ENCODE measurements at places on chromosomes 3 and 15.
A peak's percentile ranks its signal among the peaks of the same experiment; 100 is the strongest.

GRCh38 chr3:156253150-156253549 is 132.8 kb downstream of the KCNAB1 start:
- DNase-seq = no peak

DNA sequence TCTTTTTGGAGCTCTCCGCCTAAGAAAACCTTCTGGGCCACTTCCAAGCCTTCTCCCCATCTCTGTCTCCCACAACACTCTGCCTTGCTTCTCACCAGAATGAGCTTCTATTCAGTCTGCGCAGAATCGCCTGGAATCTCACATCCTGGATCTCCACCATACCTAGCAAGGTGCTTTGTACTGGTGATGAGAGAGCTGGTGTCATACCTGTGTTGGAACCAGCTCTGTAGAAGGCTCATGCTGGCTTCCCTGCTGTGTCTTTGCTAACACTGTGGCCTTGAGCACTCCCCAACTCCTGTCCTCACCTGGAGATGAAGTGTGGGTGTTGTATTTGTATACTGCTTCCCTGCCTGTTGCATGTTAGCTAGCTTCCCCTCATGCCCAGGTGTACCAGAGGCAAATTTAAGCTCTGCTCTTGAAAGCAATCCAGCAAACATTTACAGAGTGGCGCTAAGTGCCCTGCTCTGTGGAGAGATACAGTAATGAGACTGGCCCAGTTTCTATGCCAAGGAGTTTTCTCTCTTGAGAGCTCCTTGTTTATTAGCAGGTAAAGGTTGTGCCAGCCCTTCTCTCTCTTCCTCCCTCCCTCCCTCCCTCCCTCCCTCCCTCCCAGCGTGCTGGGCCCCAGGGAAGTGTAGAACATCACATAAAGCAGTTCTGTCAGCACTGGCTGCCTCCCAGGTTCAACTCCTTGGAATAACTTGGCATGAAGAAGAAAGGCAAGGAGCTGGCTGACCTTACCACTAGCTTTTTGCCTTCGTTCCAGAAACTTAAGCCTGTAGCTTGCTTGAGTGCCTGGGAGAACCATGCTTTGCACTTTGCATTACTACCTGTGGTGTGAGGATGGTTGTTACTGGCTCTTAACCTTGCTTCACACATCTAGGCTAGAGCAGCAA is 54.9 kb downstream of the TRIM71 start:
- DNase-seq = no peak

DNA sequence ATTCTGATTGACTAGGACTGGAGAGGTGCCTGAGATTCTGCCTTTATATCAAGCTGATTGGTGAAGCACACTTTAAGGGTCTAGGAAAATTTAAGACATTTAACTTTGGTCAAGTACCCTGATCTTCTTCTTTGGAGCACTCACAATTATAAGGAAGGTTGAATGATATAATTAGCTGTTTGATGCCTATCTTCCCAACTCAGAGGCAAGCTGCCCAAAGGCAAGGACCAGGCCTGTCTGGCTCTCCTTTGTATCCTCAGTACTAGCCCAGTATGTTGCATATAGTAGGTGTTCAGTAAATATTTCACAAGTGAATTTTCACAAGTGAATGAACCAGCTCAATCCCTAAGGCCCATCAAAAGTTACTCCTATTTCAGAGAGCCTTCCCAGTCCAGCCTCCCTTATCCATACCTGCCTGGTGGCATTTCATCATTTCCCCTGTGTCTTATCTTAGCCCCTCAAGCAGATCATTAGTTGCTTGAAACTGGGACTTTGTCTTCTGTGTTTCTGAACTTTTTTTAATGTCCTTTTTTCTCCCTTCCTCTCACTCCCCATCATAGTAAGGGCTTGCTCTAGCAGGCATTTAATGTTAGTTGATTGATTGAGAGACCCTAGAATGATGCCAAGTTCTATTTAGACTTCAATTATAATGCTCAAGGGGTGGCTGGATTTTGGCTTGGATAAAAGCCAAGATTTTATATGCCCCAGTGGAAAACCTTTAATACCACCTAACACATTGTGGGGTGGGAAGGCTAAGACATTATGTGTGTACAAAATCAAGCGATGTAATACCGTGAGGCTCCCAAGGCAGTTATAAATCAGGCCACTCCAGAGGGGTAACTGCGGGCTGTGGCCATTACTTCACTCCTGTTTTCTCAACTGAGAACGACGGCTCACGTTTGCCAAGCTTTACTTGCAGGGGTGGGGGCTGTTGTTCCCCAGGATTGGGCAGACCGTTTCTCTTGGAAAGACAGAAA is 43.2 kb upstream of the BOC start:
- no peak for DNase-seq

- no peak for DNase-seq
These were observed 315.8 kb downstream of the UACA start for GRCh38 chr15:70447521-70447920.

- DNase-seq = no peak
These were observed 6.5 kb downstream of the PSMD2 start for GRCh38 chr3:184305577-184305976.

GRCh38 chr3:143206955-143207337 is 87.4 kb downstream of the CHST2 start:
- no peak for DNase-seq

DNA sequence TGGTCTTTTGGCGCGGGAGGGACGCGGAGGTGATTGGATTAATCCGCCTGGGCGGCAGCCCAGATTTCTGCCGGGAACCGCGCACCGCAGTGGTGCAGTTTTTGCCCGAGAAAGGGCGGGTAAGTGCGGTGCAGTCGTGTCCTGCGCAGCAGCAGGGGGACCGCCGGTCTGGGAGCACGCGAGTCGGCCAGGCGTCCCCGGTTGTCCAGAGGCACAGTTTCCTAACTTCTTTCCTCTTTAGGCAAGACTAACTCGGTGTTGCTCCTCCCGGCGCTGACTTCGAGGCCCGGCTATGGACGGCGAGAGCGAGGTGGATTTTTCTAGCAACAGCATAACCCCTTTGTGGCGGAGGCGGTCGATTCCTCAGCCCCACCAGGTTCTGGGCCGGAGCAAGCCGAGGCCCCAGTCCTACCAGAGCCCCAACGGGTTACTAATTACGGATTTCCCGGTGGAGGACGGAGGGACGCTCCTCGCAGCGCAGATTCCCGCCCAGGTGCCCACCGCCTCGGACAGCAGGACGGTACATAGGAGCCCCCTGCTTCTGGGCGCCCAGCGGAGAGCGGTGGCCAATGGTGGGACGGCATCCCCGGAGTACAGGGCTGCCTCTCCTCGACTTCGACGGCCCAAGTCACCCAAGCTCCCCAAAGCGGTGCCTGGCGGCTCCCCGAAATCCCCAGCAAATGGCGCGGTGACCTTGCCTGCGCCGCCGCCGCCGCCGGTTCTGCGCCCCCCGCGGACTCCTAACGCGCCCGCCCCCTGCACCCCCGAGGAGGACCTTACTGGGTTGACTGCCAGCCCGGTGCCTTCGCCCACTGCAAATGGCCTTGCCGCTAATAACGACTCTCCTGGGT is 736 bp downstream of the ARHGEF26 start:
- DNase-seq = peak; percentile 57

- no peak for DNase-seq
These were observed 6.4 kb downstream of the BDH1 start for GRCh38 chr3:197549261-197549885.

DNA sequence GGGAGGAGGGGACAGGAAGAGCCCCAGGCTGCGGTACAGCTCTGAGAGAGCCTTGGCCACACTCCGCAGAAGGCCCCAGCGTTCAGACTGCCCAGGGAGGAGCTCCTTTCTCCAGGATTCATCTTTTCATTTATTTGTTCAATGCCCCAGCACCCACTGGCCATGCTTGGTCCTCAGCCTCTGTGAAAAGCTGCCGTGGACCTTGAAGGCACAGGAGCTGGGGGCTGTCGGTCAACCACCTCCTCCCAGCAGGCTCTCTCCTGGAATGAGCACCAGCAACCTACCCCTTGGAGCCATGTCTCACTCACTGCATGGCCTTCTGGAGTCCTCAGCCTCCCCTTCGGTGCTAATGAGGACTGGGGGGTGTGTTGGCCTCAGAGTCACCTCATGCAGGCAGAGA is 21.6 kb upstream of the PRR23E start:
- DNase-seq = no peak

DNA sequence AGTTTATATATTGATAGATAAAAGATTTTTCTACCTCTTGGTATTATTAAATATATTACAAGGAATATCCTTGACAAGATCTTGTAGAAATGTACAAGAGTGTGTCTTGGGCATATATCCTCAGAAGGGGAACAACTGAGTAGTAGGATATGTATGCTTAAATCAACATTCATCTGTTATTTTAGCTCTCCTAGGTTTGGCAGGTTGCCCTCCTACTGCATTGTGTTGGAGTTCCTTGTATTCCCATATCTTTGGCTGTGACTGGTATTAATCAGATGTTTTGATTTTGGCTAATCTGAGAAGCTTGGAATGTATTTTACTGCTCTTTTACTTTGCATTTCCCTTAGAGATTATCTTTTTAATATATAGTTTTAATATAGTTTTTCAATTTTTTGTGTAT is 4.6 kb downstream of the MYRIP start:
- DNase-seq = no peak

GRCh38 chr3:150458001-150458400 is 49.9 kb downstream of the TSC22D2 start:
- DNase-seq = no peak

GRCh38 chr3:150734795-150735119 is 28.2 kb downstream of the SIAH2 start:
- no peak for DNase-seq

DNA sequence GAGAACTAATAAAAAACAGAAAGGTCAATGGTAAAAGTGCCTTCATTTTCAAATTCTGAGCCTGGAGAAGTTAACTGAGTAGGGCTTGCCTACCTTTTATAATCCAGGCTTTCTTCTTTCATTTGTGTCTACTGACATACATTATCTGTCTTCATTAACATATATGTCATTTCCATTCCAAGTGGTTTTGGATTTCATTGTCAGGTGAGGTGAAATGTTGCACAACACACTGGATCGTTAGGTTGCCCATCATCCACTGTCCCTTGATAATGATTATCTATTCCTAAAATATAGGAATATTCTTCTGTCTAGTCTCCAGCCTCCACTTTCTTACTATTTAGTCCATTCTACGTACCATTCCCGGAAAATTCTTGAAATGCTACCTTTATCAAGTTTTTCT is 55.0 kb upstream of the CP start:
- no peak for DNase-seq

- no peak for DNase-seq
These were observed 53.8 kb downstream of the FSIP1 start for GRCh38 chr15:39728845-39729244.

GRCh38 chr3:94305835-94306611 is 243.2 kb downstream of the NSUN3 start:
- DNase-seq = no peak

- no peak for DNase-seq
These were observed 187.7 kb downstream of the THSD4 start for GRCh38 chr15:71302861-71303410.

DNA sequence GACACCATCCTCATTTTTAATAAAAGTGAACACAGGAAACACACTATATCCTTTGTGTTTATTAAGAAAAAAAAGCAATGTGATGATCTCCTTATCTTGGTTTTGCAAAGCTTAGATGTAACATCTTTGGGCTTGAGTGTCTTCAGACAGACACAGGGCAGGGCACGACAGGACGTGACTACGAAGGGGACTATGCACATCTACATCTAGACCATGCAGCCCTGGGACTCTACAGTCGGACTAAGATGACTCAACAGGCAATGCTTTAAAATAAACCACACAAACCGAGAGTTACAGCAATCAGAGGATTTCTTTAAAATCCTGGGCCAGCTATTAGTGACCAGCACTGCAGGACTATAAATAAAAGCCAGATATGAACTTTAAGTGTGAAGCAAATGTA is 22.8 kb upstream of the TM2D3 start:
- peak; percentile 59 for DNase-seq

DNA sequence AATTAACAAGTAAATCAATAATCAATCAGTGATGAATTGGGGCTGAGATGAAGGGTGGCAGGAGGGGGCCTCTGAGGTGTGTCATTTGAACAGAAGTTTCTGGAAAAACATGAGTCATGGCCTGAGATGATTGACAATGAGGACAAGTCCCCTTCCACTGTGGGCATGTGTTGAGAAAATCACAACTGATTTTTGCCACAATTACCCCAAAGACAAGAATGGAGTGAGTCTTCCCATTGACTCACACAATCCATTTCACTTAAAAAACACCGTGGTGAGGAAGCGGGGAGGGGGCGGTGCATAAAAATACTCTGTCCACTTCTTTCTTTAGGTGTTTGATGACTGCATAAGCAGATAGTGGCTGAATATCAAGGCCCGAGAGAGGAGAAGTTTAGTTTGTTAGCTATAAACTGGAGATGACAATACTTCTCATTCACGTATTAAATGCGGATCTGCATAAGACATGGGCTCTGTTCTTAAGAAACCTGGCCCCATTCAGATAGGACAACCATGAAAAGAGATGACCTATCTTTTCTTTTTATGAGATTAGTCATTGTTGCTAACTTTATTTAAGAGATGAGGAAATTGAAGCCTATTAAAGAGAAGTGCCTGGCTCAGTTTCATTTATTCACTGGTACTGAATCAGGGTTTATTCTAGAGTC is 34.7 kb downstream of the SHC4 start:
- no peak for DNase-seq

- DNase-seq = peak; percentile 36
These were observed 341.2 kb upstream of the C2CD4B start for GRCh38 chr15:62506217-62506805.

GRCh38 chr15:58650102-58650501 is 99.4 kb downstream of the ADAM10 start:
- no peak for DNase-seq

- no peak for DNase-seq
These were observed 34.1 kb upstream of the LIMD1 start for GRCh38 chr3:45560281-45560971.

- DNase-seq = no peak
These were observed 362.7 kb upstream of the SUCLG2 start for GRCh38 chr3:68017069-68017468.

- no peak for DNase-seq
These were observed 401.7 kb upstream of the CDIN1 start for GRCh38 chr15:36177590-36178302.

DNA sequence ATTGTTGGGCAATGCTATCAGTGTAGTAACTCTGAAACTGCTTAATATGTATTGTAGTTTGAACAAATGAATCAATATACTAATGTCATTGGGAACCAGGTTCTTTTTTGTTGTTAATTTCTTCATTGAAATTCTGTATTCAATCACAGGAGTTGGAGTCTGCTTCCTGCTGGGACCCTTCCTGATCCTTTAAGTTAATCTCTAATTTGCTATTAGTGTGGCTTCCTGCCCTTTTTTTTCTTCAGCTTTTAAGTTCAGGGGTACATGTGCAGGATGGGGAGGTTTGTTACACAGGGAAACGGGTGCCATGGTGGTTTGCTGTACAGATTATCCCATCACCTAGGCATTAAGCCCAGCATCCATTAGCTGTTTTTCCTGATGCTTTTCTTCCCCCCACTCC is 21.7 kb downstream of the GPR160 start:
- DNase-seq = no peak

- peak; percentile 19 for DNase-seq
These were observed 124.6 kb downstream of the AKAP13 start for GRCh38 chr15:85504749-85505676.

Data from hepatic stellate cell (primary cell).